ENCODE measurements at places on chromosomes 12 and 14.

DNA sequence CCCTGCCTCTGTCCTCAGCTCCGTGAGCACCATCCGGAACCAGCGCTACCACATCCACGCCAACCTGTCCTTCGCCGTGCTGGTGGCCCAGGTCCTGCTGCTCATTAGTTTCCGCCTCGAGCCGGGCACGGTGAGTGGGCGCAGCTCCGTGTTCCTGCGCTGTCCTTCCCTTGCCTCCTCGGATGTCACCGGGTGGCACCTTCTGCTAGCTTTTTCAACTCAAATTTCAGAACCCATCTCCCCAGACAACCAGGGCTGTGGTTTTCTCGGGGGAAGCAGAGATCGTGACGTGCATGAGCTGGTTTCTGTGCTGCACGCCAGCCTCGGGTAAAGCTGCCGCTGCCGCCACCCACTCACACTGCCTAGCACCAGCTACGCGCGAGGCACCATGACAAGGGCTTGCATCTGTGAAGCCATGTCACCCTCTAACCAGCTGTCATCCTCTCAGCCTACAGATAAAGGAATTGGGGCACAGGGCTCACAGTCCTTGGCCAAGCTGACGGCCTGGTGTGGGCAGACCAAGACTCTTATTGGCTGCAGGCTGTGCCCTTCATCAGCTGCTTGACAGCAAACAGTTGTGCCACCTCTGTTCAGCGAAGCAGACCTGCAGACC lies 152.1 kb downstream of the ADGRD1 start:
- DNase-seq: no peak

DNA sequence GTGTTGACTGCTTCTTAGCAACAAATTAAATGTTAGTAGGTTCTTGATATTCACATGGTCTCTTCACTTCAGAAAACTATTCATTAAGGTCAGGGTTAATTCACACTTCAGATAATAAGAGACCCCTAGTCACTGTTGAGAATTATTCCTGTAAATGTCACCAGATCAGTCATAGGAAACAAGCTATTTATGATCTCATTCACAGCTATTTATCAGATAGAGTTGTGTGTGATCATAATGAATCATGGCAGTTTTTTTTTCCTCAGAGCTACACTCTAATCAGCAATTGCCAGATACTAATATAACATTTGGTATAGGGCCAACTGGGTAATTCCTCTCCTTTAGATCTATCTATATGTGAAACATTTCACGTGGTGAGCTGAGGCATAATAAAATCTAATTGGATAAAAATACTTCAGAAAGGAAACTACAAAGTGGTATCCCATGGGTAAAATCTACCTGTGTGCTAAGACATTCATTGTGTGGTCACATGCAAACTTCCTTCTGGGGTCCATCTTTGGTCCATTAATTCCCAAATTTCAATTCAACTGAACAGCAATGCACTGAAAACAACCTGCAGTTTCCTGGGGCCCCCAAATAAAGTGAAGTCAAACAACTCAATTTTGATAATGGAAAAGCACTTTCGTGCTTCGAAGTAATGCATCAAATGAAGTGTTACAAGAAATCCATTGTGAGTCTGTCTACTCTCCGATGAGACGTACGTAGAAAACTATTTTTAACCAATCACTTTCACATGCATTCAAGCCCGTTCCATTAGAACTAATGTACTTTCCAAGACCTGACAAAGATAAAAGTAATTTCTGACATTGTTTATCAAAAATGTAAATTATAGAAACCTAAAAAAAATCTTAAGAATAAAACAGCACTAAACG lies 197.0 kb downstream of the ACSS3 start:
- DNase-seq: no peak

DNA sequence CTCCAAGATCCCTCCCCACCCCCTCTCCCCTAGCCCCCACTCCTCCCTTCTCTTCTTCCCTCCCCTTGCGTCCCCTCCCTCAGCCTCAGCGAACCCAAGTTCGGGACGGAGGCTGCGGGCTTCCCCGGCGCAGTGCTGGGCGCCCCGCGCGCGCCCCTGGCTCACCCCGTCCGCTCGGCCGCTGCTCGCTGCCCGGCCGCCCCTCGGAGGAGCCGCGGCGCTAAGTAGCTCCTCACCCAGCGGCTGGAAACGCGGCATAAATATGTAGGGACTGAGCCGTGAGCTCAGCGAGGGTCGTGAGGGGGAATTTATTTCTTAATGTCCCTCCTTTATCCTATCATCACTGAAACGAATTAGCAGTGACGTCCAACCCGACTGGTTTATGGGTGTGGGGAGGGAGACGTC lies at the start of gene NOS1:
Gene NOS1, minus strand, starts transcription at position 280 of the 405 bp plus-strand sequence. CDS start 30,557 bp downstream, outside the sequence.
- DNase-seq: no peak

DNA sequence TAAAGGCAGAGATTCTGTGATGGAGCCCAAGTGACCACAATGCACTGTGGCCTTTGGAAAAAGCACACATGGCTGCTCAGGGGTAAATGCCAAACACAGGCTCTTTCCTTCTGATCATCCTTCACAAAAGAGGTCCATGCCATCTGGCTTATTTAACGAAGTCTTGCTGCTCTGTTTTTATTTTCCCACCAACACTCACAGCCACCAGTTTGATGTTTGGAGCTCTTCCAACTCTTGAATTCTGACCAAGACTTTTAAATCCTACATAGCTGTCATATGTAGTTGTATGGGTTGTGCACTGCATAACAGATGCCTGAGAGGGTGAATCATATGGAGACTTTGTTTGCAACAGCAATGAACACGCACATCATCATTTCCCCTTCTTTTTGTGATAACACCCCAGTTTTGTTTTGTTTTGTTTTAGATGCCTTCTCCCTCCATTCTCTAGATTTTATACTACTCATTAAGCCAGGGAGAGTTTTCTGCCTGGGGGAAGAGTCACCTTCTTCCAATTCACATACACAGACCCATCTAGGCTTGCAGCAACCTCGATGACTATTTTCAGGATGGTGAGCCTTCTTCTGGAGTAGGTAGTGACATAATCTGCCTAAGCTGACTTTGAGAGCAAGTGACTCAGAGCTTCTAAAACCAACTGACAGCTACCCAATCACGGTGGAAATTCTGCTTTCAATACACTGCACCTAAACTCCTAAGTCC lies 145.2 kb upstream of the WSCD2 start:
- DNase-seq: no peak

GRCh38 chr14:76023757-76024156 lies 38.2 kb downstream of the IFT43 start:
- no peak for DNase-seq

GRCh38 chr12:10147714-10148403 lies 17.9 kb upstream of the CLEC7A start:
- DNase-seq: no peak

GRCh38 chr12:13561923-13562322 lies 365.4 kb downstream of the EMP1 start:
- DNase-seq: no peak

DNA sequence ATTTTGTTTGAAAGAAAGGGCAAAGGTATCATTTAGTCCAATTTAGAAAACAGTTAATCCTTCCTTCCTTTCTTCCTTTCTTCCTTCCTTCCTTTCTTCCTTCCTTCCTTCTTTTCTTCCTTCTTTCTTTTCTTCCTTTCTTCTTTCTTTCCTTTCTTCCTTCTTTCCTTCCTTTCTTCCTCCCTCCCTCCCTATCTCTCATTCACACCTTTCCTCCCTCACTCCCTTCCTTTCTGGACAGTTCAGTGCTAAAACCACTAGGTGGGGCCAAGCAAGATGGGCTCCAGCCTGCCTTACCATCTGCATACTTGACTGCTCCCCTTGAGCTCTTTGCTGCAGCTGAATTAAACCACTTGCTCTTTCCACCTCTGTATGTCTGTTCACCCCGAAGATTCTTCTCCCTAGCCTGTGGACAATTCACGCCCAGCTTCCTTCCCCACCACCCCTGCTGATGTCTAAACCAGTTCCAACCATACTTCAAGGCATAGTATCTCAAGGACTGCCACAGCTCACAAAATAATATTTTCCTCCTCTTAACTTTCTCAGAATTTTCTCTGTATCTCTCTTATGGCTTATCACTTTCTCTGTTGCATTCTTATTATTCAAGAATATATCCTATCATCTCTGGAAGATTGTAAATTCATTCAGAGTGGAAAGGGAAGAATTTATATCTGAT lies 78.0 kb downstream of the DBX2 start:
- DNase-seq: no peak

DNA sequence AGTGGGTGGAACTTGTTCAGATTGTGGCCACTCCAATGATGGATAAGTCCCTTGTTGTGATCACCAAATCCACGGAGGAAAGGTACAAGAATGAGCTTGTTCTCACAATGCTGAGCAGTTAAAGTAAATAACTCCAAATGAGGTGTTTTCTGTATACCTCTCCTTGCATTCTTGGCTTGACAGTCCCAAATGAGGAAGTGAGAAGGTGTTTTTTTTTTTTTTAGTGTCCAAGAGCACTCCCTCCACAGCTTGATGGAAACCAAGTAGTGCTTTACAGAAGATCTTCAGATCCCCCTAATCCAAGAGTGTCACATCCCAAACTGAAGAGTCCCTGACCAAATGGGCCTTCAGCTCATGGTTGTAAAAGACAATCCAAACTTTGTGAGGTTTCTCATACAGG lies 153.6 kb downstream of the ATP23 start:
- no peak for DNase-seq

DNA sequence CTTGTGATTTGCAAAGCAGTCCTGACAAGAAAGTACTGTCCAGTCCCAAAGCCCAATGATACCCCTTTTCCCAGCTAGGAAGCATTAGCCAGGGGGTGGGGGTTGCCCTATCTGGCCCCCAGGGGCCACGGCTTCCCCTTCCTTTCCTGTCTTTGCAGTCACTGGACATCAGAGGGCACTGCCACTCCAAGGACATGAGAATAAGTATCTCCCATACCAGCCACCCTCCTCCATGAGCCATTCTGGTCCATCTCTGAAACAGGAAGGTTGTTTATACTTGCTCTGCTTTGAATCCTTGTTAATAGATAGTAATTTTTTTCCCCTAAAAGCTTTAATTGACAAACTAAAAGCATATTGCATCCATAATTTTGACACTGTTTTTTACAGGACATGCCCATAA lies 29.7 kb downstream of the RBM19 start:
- no peak for DNase-seq

DNA sequence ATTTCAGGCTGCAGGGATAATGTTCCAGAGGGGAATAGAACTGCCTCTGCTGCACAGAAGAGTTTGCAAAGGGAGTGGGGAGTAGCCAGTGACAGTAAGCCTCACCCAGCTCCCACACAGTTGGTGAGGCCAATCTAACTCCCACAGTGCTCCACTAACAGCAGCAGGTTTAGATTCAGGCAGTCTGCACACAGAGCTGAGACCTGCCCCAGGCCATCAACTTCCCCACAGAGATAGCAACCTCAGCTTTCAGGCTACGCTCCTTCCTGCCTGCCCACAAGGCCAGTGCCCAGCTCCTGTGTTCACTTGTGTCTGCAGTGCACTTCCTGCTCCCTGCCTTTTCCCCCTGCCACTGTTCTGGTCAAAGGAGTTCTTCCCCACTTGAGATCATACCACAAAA lies 107.5 kb downstream of the TBC1D30 start:
- DNase-seq: no peak

GRCh38 chr14:25394791-25395391 lies 344.9 kb upstream of the STXBP6 start:
- DNase-seq: no peak

DNA sequence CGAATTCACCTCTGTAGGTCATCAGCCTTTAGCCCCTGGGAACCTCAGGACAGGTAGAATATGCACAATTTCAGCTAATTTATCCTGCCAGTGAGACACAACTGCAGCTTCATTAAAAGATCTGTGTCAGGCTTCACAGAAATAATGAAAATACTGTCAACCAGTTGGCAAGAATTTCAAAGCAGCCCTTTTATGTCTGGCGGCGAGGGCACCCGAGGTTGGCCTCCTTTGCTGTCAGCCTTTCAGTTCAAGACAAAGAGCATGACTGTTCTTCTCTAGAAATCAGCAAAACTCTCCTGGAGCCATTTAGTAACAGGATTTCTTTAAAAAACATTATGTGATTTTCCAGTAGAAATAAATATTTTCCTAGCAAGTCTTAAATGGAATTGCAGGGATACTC lies 75.9 kb downstream of the BBS10 start:
- no peak for DNase-seq

DNA sequence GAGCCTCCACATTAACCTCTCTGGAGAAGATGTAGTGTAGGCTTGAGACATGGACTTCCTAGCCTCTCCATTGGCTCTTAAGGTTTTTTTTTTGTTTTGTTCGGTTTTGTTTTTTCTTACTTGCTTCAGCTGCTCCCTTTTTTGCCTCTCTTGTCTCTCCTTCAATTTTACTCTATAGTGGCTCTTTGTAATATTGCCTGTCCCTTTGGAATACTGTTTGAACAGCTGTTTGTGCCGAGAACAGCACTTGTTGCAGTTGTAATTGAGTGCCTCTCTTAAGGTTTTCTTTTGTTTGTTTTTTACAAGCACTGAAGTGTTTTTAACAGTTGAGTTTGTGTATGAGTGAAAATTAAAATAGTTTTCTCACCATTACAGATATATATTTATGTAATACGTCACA lies 567.7 kb downstream of the LRFN5 start:
- DNase-seq: no peak

GRCh38 chr12:49865782-49866135 lies 22.9 kb upstream of the BCDIN3D start:
- no peak for DNase-seq

DNA sequence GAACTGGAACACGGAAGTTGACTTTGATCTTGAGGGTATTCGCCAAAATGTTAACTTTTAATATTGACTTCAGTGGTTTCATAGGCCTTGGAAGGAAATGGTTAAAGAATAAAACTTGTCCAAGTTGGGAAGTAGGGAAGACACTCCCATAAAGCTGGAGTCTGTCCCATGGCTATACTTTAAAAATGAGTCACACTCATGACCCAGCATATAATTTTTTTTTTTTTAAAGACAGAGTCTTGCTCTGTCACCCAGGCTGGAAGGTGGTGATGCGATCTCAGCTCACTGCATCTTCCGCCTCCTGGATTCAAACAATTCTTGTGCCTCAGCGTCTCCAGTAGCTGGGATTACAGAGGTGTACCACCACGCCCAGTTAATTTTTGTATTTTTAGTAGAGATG lies 19.6 kb downstream of the TMPRSS12 start:
- no peak for DNase-seq

- no peak for DNase-seq
Observed at GRCh38 chr12:28443337-28443736, 253.1 kb downstream of the CCDC91 start.

DNA sequence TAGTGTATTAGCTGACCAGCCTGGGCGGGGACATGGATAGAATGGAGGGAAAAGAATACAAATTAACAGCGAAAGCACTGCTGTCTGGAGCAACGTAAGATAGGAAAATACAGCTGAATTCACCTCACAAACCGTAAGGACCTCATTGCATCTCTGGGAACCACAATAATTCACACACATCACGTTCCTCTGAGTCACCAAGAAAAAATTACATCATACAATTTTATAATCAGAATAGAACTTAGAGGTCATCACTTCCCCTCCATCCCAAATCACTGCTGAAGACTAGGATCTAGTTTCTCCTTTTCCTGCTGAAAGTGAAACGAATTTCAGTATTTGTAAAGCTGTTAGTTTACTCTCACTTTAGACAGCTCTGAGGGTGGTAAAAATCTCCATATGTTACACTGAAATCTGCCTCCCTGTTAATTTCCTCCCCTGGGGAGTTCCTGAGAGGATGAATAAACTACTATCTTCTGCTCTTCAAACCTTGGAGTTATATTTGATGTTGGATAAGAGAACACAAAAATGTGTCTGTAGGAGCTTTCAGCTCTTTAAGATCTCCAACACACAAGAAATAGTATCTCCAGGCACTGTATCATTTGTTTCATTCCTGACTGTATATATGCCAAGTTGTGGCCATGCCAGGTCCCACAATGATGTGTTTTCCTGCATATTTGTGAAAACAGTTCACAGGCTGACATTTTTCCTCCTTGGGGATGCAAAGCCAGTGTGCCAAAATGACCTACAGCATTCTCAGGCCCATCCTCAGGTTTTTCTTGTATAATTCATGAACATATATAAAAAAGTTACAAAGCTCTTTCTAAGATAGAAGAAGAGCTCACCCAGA lies 63.8 kb upstream of the SSTR1 start:
- DNase-seq: no peak

All from RWPE2 (cell line).